ENCODE measurements at places on chromosomes 2 and 18. TPM values are rescaled to one million over a fixed set of nuclear protein-coding genes. Genes with fewer than 3 reads are reported as not detected.

DNA sequence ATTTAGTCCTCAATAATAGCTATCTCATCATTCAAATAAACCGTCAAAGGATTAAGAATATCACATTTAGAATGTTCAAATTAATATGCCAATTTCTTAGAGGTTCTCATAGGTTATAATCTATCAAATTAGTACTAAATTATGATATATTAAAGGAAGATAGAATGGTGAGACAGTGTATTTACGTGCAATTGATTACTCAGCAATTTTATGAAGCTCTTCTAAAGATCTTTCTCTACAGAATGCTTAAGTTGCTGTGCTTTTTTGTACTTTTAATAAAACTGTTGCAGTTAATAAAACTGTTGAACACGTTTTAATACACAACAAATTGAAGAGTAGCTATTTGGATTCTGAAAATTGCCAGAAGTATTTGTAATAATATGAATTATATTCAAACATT, 39.0 kb downstream of the RELCH start:
- peaks cover 66% of the 10 kb centered on the region for H3K36me3 ChIP-seq
- H3K27ac ChIP-seq: no peak overlapping the region
- no peaks in the 10 kb centered on the region for H3K4me1 ChIP-seq
- no peak for DNase-seq
- no peaks in the 10 kb centered on the region for H3K27me3 ChIP-seq

GRCh38 chr18:7821784-7822183, 254.7 kb downstream of the PTPRM start:
- H3K27me3 ChIP-seq: no peaks in the 10 kb centered on the region
- H3K36me3 ChIP-seq: no peaks in the 10 kb centered on the region
- H3K4me3 ChIP-seq: no peak overlapping the region
- no peak for DNase-seq

GRCh38 chr2:183606718-183607085, 482.5 kb downstream of the NUP35 start:
- no peak for DNase-seq
- H3K4me3 ChIP-seq: no peak overlapping the region
- H3K27me3 ChIP-seq: no peaks in the 10 kb centered on the region
- H3K36me3 ChIP-seq: no peaks in the 10 kb centered on the region
- H3K27ac ChIP-seq: no peak overlapping the region
- H3K4me1 ChIP-seq: no peaks in the 10 kb centered on the region

- no peaks in the 10 kb centered on the region for H3K27me3 ChIP-seq
- no peaks in the 10 kb centered on the region for H3K36me3 ChIP-seq
- DNase-seq: no peak
- H3K4me1 ChIP-seq: no peaks in the 10 kb centered on the region
- H3K27ac ChIP-seq: no peak overlapping the region
- no peak overlapping the region for H3K4me3 ChIP-seq
Measured at GRCh38 chr2:195651046-195651445, 6.0 kb upstream of the SLC39A10 start.

- DNase-seq: no peak
- no peaks in the 10 kb centered on the region for H3K27me3 ChIP-seq
- peak overlapping the region; percentile 33 for H3K4me3 ChIP-seq
- no peaks in the 10 kb centered on the region for H3K4me1 ChIP-seq
- no peaks in the 10 kb centered on the region for H3K36me3 ChIP-seq
Measured at GRCh38 chr2:172821370-172822338, 86.0 kb downstream of the RAPGEF4 start.

DNA sequence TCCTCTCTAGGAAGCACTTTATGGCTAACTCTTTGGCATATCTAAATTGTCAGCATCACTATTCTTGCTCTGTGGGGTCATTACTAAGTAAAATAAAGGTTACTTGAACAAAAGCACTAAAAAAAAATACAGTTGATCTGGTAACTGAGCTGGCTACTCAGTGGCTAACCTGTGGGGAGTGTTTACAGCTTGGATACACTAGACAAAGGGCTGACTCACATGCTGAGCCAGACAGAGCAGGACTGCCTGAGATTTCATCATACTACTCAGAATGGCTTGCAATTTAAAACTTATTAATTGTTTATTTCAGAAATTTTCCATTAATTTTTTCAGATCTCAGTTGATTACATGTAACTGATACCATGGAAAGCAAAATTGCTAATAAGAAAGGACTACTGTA, 1690.4 kb upstream of the SLC39A10 start:
- H3K36me3 ChIP-seq: no peaks in the 10 kb centered on the region
- no peak for DNase-seq
- no peak overlapping the region for H3K27ac ChIP-seq
- no peaks in the 10 kb centered on the region for H3K4me1 ChIP-seq

DNA sequence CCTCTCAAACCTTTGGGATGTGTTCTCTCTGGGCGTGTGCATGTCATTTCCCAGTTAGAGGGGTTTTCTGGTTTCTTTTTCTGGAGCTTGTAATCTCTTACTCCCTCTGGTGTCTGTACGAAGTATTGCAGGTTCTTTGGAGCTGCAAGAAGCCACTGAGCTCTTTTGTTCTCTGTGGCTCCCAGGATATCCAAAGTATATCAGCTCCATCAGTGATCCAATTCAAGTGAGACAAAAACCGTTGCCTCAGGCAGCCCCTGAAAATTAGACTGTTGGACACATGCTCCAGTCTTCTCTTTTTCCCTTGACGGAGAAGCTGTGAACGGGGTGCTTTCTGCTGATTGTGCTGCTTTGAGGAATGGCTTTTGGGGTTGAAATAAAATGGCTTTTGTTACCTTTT, 59.0 kb upstream of the LDLRAD4 start:
- H3K4me1 ChIP-seq: no peaks in the 10 kb centered on the region
- no peaks in the 10 kb centered on the region for H3K36me3 ChIP-seq
- no peak overlapping the region for H3K27ac ChIP-seq
- no peak for DNase-seq
- no peak overlapping the region for H3K4me3 ChIP-seq

DNA sequence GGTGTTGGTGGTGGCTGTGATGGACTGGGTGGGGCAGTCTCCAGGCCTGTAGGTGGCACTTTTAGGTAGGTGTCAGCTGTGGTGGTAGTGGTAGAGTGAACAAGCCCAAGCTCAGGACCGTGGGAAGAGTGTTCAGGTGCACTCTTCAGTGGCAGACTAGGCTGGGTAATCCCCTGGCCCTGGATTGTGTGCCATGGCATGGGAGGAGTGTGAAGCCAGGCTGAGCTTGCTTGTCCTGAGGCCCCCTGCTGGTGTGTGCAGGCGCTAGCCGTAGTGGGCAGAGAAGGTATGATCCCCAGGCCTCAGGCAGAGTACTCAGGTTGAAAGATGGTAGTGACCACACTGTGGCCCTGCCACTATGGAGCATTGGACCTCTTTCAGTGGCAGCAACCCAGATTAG, 850.3 kb downstream of the DSC3 start:
- H3K27me3 ChIP-seq: no peaks in the 10 kb centered on the region
- H3K27ac ChIP-seq: no peak overlapping the region
- DNase-seq: no peak
- H3K4me1 ChIP-seq: no peaks in the 10 kb centered on the region
- H3K36me3 ChIP-seq: no peaks in the 10 kb centered on the region

- H3K36me3 ChIP-seq: no peaks in the 10 kb centered on the region
- no peak overlapping the region for H3K4me3 ChIP-seq
- no peaks in the 10 kb centered on the region for H3K4me1 ChIP-seq
Measured at GRCh38 chr2:181847198-181847556, 44.4 kb upstream of the ITPRID2 start.

DNA sequence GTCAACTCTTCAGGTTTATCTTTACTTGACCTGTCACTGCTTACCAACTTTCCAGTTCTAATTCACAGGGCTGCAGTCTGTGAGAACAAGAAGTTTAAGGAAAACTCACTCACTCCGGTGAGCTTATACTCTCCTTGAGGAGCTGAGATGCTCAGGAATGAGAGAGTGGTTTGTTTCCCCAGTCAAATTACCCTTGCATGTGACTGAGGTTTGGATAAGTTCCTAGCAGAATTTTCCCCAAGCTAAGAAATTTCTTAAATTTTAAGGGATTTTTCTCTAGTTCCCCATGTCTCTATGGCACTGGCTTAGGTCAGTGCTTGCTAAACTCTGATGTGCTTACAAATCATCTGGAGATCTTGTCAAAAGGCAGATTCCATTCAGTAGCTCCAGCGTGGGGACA, 12.8 kb upstream of the CCDC85A start:
- H3K4me3 ChIP-seq: no peak overlapping the region
- H3K27ac ChIP-seq: no peak overlapping the region
- no peaks in the 10 kb centered on the region for H3K4me1 ChIP-seq
- no peak for DNase-seq

- H3K4me1 ChIP-seq: no peaks in the 10 kb centered on the region
- peak overlapping the region; percentile 81 for H3K27ac ChIP-seq
- H3K36me3 ChIP-seq: no peaks in the 10 kb centered on the region
- no peaks in the 10 kb centered on the region for H3K27me3 ChIP-seq
- H3K4me3 ChIP-seq: no peak overlapping the region
Measured at GRCh38 chr2:168801471-168801870, 966 bp upstream of the NOSTRIN start.

DNA sequence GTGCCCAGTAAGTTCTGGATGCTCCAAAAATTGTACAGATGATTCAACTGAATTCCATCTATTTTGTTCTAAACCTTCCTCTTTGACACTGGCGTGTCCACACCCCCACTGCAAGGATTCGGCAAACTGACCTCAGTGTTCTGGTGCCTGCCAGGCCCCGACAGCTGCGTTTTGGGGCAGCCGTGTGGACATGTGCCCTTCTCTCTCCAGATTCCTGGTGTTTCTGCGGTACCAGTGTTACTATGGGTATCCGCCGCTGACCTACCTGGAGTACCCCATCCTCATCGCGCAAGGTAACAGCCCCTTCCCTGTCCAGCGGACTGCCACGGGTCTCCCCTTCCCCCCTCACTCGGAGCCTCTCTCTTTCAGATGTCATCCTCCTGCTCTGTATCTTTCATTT, 5.0 kb downstream of the SLC66A3 start:
- H3K4me3 ChIP-seq: no peak overlapping the region
- no peaks in the 10 kb centered on the region for H3K27me3 ChIP-seq
- peaks cover 7% of the 10 kb centered on the region for H3K4me1 ChIP-seq
- no peak for DNase-seq

DNA sequence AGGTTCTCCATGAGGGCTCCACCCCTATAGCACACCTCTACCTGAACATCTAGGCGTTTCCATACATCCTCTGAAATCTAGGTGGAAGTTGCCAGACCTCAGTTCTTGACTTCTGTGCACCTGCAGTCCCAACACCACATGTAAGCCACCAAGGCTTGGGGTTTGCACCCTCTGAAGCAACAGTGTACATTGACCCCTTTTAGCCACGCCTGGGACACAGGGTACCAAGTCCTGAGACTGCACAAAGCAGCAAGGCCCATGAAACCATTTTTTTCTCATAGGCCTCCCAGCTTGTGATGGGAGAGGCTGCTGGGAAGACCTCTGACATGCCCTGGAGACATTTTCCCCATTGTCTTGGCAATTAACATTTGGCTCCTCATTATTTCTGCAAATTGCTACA, 20.0 kb downstream of the ARL6IP6 start:
- no peak overlapping the region for H3K4me3 ChIP-seq
- DNase-seq: no peak
- H3K4me1 ChIP-seq: no peaks in the 10 kb centered on the region
- H3K27ac ChIP-seq: no peak overlapping the region
- no peaks in the 10 kb centered on the region for H3K27me3 ChIP-seq

GRCh38 chr18:4720518-4720917, 265.4 kb upstream of the DLGAP1 start:
- H3K27me3 ChIP-seq: no peaks in the 10 kb centered on the region
- H3K4me1 ChIP-seq: no peaks in the 10 kb centered on the region
- H3K36me3 ChIP-seq: no peaks in the 10 kb centered on the region
- H3K4me3 ChIP-seq: no peak overlapping the region
- no peak for DNase-seq

DNA sequence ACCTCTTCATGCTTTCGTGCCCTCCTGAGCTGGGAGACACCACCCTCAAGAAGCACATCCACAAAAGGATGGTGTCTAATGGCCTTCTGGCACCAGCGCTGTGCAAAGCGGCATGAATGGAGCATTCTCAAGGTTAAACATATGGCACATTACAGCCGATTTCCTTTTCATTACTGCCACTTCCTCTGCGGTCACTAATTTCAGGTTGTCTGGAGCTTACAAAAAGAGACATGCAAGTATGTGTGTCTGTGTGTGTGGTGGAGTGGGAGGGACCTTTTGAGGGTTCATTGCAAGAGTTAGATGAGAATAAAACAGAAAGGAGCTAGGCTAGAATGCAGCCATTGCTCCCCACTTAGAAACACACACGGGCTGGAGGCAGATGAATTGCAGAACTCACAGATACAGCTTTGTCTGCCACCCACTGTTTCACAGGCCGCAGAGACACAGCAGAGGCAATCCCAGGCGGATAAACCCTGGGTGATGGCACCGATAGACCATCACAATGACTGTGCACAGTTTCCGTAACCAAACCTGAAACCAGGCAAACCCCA, 76.0 kb downstream of the TGIF1 start:
- H3K4me3 ChIP-seq: no peak overlapping the region
- no peaks in the 10 kb centered on the region for H3K36me3 ChIP-seq
- no peaks in the 10 kb centered on the region for H3K4me1 ChIP-seq
- no peak overlapping the region for H3K27ac ChIP-seq

DNA sequence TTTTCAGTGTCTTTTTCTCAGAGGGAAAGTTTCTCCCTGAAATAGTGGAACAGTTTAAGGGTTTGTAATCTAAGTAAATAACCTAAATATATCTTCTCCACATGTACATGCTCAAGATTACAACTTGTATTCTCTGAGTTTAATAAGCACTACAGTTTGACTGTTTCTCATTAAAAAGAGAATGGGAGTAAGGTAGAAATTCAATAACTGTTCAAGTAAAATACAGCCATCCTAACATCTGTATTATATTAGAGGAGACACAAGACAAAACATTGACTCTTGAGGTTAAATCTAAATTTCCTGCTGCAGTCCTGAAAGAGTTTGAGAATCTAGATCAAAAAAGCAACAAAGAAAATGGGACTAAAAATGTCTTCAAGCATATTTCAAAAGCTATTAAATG, 73.0 kb upstream of the ZNF397 start:
- H3K4me1 ChIP-seq: peaks cover 4% of the 10 kb centered on the region
- DNase-seq: no peak

GRCh38 chr18:9619056-9619455, 4.7 kb upstream of the PPP4R1 start:
- H3K27ac ChIP-seq: no peak overlapping the region
- no peaks in the 10 kb centered on the region for H3K27me3 ChIP-seq
- no peaks in the 10 kb centered on the region for H3K36me3 ChIP-seq
- H3K4me3 ChIP-seq: no peak overlapping the region
- peaks cover 17% of the 10 kb centered on the region for H3K4me1 ChIP-seq

Gene TMEM37
- 23.8 TPM for total RNA-seq

Gene G6PC2
- not detected for total RNA-seq

Gene KLHL14
- 0.72 TPM for total RNA-seq

Gene PROM2
- 6.0 TPM for total RNA-seq

Gene CTLA4
- 1.4 TPM for total RNA-seq

Gene CAPN14
- 0.26 TPM for total RNA-seq

Gene RAB17
- 50.9 TPM for total RNA-seq

Gene GAD1
- not detected for total RNA-seq

Gene IL1F10
- not detected for total RNA-seq

Gene RFX8
- not detected for total RNA-seq

Gene SIX3
- not detected for total RNA-seq

Gene CABYR
- 1.1 TPM for total RNA-seq

Gene FSHR
- not detected for total RNA-seq

Gene VSNL1
- 1.2 TPM for total RNA-seq

Gene ABCB11
- total RNA-seq: 0.06 TPM

Gene DOK1
- 35.7 TPM for total RNA-seq

Gene DSG4
- not detected for total RNA-seq

Gene TSPYL6
- total RNA-seq: not detected

Gene GBX2
- total RNA-seq: not detected

Data from upper lobe of right lung (tissue), 1 donor.